Activated CD8-positive, alpha-beta memory T cell treated with anti-CD3 and anti-CD28 coated beads, Interleukin-2, amount 10 ng/mL, durations not matched to agents 7 days and 5 days (primary cell): ENCODE measurements at places on chromosomes 11 and 22. TPM values are rescaled to one million over a fixed set of nuclear protein-coding genes. Genes with fewer than 3 reads are reported as not detected.

The OR52E5 gene
- total RNA-seq, result not detected

The AP5B1 gene
- 25.8 TPM for total RNA-seq

The IGLL1 gene
- total RNA-seq, result 2.0 TPM

- no peaks in the 10 kb centered on the region for H3K4me1 ChIP-seq
- H3K27me3 ChIP-seq, result no peaks in the 10 kb centered on the region
- H3K27ac ChIP-seq, result no peak overlapping the region
- no peaks in the 10 kb centered on the region for H3K36me3 ChIP-seq
- DNase-seq, result no peak
Measured at GRCh38 chr11:80846979-80847378, 1406.1 kb upstream of the TENM4 start.

DNA sequence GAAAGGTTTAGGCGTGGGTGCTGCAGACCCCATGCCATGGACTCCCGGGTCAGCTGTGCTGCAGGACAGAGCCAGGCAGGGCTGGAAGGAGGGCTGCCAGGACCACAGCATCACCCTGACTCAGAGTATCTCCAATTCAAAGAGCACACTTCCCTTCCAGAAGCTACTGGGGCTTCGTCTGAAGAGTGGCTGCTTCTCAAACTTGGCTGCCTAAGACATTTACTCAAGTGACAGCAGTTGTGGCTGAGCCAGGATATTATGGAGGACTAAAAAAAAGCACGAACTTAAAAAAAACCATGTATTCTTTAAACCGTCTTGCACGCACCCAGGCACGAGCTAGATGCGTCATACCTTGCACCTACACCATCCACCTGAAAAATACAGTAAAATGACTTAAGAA is 13.0 kb upstream of the BID start:
- DNase-seq, result no peak
- H3K27me3 ChIP-seq, result no peaks in the 10 kb centered on the region
- no peak overlapping the region for H3K4me3 ChIP-seq
- H3K4me1 ChIP-seq, result peaks cover 3% of the 10 kb centered on the region

GRCh38 chr11:115521825-115522224 is 17.6 kb upstream of the CADM1 start:
- H3K4me1 ChIP-seq, result no peaks in the 10 kb centered on the region
- H3K27me3 ChIP-seq, result peaks cover 3% of the 10 kb centered on the region
- no peaks in the 10 kb centered on the region for H3K36me3 ChIP-seq
- DNase-seq, result no peak

DNA sequence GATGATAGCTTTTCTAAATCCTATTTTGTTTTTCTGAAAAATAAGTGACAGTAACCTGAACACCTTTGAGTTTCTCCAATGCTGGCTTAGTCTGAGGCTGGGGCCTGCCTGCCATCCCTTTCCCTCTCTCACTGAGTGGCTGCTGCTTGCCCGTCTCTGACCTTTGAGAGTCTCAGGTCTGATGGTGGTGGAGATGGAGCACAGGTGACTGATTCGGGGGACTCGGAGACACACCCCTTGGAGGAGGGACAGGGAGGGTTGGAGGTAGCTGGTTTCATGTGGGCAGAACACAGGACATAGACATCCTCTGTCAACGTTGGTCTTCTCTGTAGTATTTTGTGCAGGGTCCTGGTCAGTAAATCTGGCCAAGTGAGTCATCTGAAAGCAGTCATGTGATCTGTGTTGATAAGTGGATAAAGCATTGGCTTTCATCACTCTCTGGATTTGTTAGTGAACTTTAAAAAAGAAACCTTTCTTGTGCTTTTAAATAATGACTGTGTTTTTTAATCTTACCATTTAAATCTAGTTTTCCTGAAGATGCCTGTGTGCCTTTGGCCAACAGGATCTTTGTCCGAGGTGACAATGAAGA is 47.1 kb upstream of the CLDN5 start:
- H3K36me3 ChIP-seq, result no peaks in the 10 kb centered on the region
- DNase-seq, result no peak
- H3K4me1 ChIP-seq, result peaks cover under 1% of the 10 kb centered on the region
- H3K27me3 ChIP-seq, result peaks cover 5% of the 10 kb centered on the region

DNA sequence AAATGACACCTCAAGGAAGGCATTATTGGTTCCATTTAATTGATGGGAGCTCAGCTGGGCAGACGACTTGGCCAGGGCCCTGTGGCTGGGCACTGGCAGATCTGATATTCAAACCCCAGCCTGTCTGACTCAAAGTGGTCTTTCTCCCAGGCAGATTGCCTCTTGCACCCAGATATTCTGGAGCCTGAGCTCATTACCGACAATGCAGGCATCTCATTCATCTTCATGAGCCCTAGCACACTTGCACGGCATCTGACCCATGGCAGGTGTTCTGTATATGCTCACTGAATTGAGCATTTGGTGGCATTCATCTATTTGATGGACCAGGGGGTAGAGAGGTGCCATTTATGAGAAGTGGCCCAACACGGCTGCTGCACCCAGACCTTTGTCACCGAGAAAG is 193.1 kb downstream of the DSCAML1 start:
- no peak overlapping the region for H3K27ac ChIP-seq
- H3K4me3 ChIP-seq, result no peak overlapping the region
- H3K27me3 ChIP-seq, result peaks cover 15% of the 10 kb centered on the region
- no peaks in the 10 kb centered on the region for H3K36me3 ChIP-seq

- no peaks in the 10 kb centered on the region for H3K36me3 ChIP-seq
- H3K4me1 ChIP-seq, result no peaks in the 10 kb centered on the region
- H3K27ac ChIP-seq, result no peak overlapping the region
- no peak for DNase-seq
- H3K27me3 ChIP-seq, result peaks cover 43% of the 10 kb centered on the region
- no peak overlapping the region for H3K4me3 ChIP-seq
Measured at GRCh38 chr11:130498181-130498580, 49.7 kb downstream of the ADAMTS15 start.
